Right ventricle myocardium superior (tissue), 1 donor: ENCODE measurements at places on chromosomes 1 and 21.

DNA sequence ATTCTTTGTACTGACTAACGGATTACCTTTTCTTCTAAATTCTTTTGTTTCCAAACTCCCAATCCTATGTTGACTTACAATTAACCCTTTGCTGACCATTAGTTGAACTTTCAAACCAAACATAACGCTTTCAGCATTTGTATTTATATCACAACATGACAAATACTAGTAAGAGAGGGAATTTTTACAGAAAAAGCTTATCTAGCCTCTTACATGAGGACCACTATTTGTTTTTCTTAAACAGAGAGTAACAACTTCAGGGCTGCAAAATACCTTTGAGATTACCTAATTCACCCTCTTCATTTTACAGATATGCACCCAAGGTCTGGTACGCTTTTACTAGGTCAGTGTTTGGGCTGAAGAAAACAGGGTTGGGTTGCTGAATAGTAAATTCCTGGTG, 45.0 kb upstream of the CXADR start:
- DNase-seq = no peak

DNA sequence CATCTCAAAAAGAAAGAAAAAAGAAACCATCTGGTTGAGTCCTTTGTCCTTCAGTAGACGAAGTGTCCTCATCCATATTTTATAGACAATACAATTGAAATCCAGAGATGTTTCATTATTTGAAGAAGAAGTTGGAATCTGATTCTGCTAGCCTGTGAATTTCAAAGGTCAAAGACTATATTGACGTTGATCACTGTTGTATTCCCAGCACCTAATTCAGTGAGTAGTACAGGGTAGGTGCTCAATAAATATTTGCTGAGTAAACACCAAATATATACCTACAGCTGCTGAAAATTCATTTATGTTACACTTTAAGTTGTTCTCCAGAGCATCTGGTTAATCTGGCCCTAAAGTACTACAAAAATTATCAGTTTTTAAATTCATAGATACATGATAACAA, 135.2 kb downstream of the CACNA1E start:
- no peak for DNase-seq

DNA sequence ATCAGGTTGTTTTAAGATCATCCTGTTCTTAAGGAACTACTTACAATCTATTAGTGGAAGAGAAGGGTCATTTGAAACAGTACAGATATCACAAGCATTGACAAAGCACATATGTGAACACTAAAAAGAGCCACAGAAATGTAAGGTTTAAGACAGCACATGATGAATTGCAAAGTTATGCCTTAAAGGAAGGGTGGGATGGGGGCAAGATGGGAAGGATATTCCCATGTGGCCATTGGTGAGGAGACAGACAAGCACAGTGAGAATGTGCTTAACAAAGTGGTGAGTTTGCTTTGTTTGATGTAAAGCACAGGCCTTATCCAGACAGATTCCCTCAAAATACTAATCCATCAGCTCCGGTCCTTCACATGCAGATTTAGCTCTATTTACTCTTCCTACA, 151.6 kb upstream of the IVNS1ABP start:
- DNase-seq = no peak

GRCh38 chr1:239053279-239053678, 333.1 kb upstream of the CHRM3 start:
- no peak for DNase-seq
